Kidney (tissue), 22 donors: ENCODE measurements at places on chromosomes 7 and 10. TPM values are rescaled to one million over a fixed set of nuclear protein-coding genes. Genes with fewer than 3 reads are reported as not detected.

The KEL gene
- 0.39 TPM for polyA plus RNA-seq

The METTL2B gene
- polyA plus RNA-seq, result 11.8 TPM

The STK17A gene
- polyA plus RNA-seq, result 12.8 TPM

The IKZF5 gene
- 7.3 TPM for polyA plus RNA-seq

The MKX gene
- polyA plus RNA-seq, result not detected

The IMPDH1 gene
- 20.9 TPM for polyA plus RNA-seq

The OGDH gene
- 108 TPM for polyA plus RNA-seq

The VSIR gene
- polyA plus RNA-seq, result 32.1 TPM

GRCh38 chr7:133196856-133197612 is 55.8 kb upstream of the EXOC4 start:
- H3K4me1 ChIP-seq, result no peaks in the 10 kb centered on the region
- H3K4me3 ChIP-seq, result no peak overlapping the region
- H3K36me3 ChIP-seq, result no peaks in the 10 kb centered on the region
- DNase-seq, result peak; percentile 16

DNA sequence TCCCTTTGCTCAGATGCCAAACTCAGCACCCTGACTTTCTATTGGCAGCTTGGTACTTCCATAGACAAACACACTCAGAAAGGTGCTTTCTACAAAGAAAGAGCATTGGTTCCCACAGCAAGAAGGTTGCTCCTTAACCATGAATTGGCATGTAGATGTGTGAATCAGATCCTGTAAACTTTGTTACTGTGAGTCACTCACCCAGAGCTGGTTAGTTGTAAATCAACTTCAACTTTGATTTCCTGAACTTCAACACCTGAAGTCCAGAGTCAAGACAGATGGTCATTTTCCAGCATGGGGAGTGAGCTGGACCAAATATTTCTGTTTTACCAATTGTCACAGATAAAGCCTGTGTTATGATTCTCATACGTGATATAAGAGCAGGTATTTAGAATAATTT is 797.2 kb downstream of the TNS3 start:
- H3K27me3 ChIP-seq, result no peaks in the 10 kb centered on the region
- H3K27ac ChIP-seq, result no peak overlapping the region
- no peak overlapping the region for H3K4me3 ChIP-seq

- H3K27me3 ChIP-seq, result no peaks in the 10 kb centered on the region
- peaks cover 31% of the 10 kb centered on the region for H3K4me1 ChIP-seq
- no peak overlapping the region for H3K4me3 ChIP-seq
Measured at GRCh38 chr10:102633287-102633686, 11.0 kb upstream of the TRIM8 start.

- peak; percentile 39 for DNase-seq
- H3K4me1 ChIP-seq, result peaks cover 11% of the 10 kb centered on the region
- H3K36me3 ChIP-seq, result no peaks in the 10 kb centered on the region
- no peaks in the 10 kb centered on the region for H3K27me3 ChIP-seq
- peak overlapping the region; percentile 66 for H3K27ac ChIP-seq
Measured at GRCh38 chr10:87092861-87093631, 1.6 kb downstream of the GLUD1 start.

DNA sequence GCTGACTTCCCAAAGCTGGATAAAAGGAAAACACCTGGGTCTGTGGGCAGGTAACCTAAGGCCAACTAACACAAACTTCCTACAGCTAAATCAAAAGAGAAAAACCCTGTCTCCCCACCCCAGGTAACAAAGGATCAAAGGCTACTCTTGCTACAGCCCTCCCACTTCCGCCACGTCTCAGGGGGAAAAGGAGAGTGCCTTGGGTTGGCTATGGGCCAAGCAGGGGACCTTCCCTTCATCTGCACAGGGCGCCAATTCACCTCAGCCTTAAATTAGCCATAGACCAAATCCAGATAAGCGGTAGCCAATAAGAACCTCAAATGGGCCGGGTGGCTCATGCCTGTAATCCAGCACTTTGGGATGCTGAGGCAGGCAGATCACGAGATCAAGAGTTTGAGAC is 69.1 kb upstream of the LANCL2 start:
- no peak overlapping the region for H3K4me3 ChIP-seq
- H3K4me1 ChIP-seq, result no peaks in the 10 kb centered on the region
- no peak for DNase-seq

DNA sequence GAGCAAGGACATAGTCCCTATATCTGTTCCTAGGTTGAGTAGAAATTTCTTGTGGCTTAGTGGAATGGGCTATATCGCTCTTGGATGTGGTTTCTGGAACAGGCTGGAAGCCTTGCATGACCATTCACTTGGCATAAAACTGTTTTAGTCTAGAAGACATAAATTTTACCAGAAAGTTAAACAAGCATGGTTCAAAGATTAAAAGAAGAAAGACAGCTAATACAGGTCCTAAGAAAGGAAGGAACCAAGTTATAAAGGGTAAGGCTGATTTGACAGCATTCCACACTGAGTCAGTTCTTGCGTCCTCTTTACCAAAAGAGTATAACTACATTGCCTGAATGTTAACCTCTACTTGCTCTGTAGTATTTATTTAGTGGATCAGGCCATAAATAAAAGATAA is 724.2 kb downstream of the SORCS1 start:
- no peak for DNase-seq
- H3K4me3 ChIP-seq, result no peak overlapping the region
- H3K4me1 ChIP-seq, result no peaks in the 10 kb centered on the region
- H3K36me3 ChIP-seq, result no peaks in the 10 kb centered on the region
- H3K27me3 ChIP-seq, result no peaks in the 10 kb centered on the region
- H3K27ac ChIP-seq, result no peak overlapping the region

- no peaks in the 10 kb centered on the region for H3K4me1 ChIP-seq
- no peaks in the 10 kb centered on the region for H3K27me3 ChIP-seq
- DNase-seq, result no peak
- no peak overlapping the region for H3K4me3 ChIP-seq
- no peak overlapping the region for H3K27ac ChIP-seq
Measured at GRCh38 chr10:126187399-126187798, 200.9 kb downstream of the ADAM12 start.

DNA sequence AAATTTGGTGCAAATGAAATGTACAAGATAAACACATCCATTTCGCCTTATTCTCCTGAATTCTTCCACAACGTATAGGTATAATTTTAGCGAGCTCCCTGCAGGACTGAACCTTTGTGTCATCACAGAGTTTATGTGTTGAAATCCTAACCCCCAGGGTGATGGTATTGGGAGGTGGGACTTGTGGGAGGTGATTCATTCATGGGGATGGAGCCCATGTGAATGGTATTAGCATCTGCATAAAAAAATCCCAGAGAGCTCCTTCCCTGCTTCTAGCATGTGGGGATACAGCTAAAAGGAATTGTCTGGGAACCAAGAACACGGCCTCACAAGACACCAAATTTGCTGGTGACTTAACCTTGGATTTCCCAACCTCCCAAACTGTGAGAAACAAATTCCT is 741.4 kb upstream of the VSTM2A start:
- H3K27ac ChIP-seq, result no peak overlapping the region
- no peak for DNase-seq
- H3K36me3 ChIP-seq, result no peaks in the 10 kb centered on the region
- no peaks in the 10 kb centered on the region for H3K4me1 ChIP-seq
- no peaks in the 10 kb centered on the region for H3K27me3 ChIP-seq

- H3K27me3 ChIP-seq, result no peaks in the 10 kb centered on the region
- H3K27ac ChIP-seq, result no peak overlapping the region
- DNase-seq, result peak; percentile 27
- H3K36me3 ChIP-seq, result no peaks in the 10 kb centered on the region
- H3K4me3 ChIP-seq, result no peak overlapping the region
- H3K4me1 ChIP-seq, result no peaks in the 10 kb centered on the region
Measured at GRCh38 chr7:131600085-131600881, 43.9 kb upstream of the PODXL start.

DNA sequence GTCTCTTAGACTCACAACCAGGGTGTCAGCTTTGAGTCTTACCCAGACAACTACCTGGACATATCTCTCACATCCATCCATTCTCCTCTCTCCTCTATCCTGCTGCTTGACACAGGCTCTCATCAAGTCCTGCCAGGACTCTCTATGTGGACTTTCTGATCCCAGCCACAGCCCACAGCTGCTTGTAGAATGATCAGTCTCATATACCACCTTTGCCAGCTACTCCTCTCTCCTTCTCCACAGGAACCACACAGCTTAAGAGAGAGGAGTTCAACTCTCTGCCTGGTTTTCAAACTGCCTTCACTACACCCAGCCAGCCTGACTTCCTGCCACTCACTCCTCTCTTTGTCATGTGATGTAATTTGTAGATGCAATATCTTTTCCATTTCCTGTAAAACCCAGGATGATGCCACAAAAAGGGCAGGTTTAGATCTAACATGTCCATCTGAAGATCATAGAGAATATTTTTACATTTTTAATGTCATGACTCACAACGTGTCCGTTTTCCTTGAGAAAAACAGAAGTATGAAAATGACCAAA is 154.0 kb downstream of the RAB11FIP2 start:
- no peaks in the 10 kb centered on the region for H3K27me3 ChIP-seq
- H3K4me1 ChIP-seq, result no peaks in the 10 kb centered on the region
- no peak overlapping the region for H3K4me3 ChIP-seq
- DNase-seq, result no peak

DNA sequence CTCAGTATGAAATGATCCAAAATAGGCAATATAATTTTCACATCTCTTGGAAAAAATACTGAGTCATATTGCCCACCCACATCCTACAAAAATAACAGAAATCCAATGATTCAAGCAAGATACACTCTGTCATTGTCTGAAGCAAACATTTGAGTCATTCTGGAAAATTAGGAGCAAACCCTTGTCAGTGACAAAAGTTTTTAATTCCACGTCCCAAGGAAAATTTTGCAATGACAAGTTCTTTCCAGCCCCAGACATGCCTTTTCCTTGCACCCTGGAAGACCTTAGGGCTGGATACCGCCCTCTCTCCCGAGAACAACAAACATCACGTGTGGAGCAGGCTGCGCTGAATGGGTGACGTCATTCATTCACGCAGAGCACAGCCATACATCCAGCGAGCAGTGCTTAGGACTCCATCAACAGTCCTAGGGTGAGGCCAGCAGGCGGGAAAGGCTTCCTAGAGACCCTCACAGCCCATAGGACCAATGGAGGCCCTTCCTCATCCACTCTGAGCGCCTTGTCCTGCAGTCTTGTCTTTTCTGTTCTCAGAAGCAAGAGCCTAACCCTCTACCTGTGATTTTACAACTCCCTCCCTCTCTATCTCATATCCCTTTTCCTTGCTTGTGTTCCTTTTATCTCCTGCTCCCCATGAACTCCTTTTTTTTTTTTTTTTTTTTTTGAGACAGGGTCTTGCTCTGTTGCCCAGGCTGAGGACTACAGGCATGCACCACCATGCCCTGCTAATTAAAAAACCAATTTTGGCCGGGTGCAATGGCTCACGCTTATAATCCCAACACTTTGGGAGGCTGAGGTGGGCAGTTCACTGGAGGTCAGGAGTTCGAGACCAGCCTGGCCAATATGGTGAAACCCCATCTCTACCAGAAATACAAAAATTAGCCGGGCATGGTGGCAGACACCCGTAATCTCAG is 23.5 kb upstream of the KDM7A start:
- no peak for DNase-seq
- no peak overlapping the region for H3K27ac ChIP-seq
- H3K36me3 ChIP-seq, result no peaks in the 10 kb centered on the region
- no peaks in the 10 kb centered on the region for H3K4me1 ChIP-seq
- H3K27me3 ChIP-seq, result no peaks in the 10 kb centered on the region

GRCh38 chr7:64849250-64849923 is 53.7 kb upstream of the ZNF273 start:
- H3K27me3 ChIP-seq, result no peaks in the 10 kb centered on the region
- no peak for DNase-seq
- H3K4me3 ChIP-seq, result no peak overlapping the region
- H3K36me3 ChIP-seq, result no peaks in the 10 kb centered on the region
- H3K4me1 ChIP-seq, result no peaks in the 10 kb centered on the region
- H3K27ac ChIP-seq, result no peak overlapping the region

DNA sequence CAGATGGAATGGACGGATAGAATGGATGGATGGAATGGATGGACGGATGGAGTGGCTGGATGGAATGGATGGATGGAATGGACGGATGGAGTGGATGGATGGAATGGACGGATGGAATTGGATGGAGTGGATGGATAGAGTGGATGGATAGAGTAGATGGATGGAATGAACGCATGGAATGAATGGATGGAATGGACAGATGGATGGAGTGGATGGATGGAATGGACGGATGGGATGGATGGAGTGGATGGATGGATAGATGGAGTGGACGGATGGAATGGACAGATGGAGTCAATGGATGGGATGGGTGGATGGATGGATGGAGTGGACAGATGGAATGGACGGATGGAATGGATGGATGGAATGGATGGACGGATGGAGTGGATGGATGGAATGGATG is 259.7 kb upstream of the C7orf33 start:
- H3K27me3 ChIP-seq, result no peaks in the 10 kb centered on the region
- no peaks in the 10 kb centered on the region for H3K4me1 ChIP-seq
- no peak overlapping the region for H3K4me3 ChIP-seq
- H3K27ac ChIP-seq, result no peak overlapping the region
- DNase-seq, result no peak
- H3K36me3 ChIP-seq, result no peaks in the 10 kb centered on the region

DNA sequence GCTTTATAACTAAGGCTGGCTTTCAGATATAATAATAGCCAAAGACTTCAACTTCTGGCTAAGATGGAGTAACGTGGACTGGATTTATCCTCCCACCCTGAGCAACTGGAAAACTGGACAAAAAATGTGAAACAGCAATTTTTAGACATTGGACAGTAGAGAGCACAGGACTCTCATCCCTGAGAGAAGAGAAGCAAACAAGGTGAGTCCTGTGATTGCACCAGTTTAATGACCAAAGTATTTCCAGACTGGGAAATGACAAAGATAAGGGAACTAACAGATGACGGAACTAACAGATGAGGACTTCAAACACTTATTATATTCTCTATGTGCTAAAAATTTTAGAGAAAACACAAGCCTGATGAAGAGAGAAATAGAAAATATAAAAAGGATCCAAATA is 175.7 kb upstream of the SLC25A13 start:
- no peak overlapping the region for H3K4me3 ChIP-seq
- H3K4me1 ChIP-seq, result no peaks in the 10 kb centered on the region
- no peaks in the 10 kb centered on the region for H3K36me3 ChIP-seq
- no peak for DNase-seq
- H3K27ac ChIP-seq, result no peak overlapping the region
- no peaks in the 10 kb centered on the region for H3K27me3 ChIP-seq

DNA sequence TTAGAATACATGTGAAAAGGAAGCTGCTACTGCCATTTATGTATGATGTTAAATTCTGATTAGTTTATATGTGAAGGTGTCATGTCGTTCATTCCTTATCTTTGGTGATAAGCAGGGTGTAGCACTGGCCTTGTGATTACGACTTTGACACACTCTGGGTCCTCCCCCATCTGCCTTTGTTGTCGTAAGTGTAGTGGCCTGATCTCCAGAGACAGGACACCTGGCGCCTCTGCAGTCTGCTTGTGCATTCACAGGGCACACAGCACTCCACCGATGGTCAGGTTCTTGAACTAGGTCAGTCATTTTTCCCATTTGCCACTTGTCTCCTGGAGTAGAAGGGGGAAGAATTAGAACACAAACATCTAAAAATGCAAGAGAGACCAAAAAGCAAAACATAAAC is 186.0 kb downstream of the PRKCQ start:
- H3K4me3 ChIP-seq, result no peak overlapping the region
- DNase-seq, result no peak
